ENCODE measurements at places on chromosomes 5 and 9. TPM values are rescaled to one million over a fixed set of nuclear protein-coding genes. Genes with fewer than 3 reads are reported as not detected.

PCDHB14 gene
- 6.3 TPM for total RNA-seq

DNA sequence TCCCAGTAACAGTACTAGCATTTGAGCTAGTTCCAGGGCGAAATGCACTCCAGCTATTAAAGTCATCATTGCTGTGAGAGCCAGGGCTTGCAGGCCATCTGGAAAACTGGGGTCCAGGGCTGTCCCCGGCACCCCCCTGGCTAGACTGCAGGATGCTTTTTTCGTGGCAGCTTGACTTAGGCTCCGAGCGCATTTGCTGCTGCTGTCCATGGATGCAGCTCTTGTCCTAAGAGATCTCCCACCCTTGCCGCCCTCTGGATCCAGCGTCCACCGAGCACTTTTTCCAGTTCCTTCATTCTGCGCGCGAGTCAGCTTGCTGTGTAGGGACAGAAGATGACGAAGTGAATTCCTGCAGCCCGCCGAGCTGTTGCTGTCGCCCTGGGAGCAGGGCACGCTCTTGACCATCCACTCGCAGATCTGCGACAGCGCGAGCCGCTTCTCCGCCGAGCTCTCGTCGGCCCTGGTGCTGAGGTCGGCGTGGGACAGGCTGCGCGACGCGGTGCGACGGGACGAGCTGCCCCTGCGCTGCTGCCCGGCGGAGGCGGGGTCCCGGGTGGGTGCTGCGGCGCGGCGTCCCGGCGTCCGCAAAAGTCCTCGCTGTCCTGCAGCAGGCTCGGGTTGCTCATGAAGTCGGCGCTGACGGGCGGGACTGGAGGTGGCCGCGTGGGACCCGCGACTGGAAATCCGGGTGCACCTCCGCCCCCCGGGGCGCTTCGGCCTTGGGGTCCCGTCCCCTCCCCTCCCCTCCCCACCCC, 30.7 kb downstream of the OR2V1 start:
- peaks cover 14% of the 10 kb centered on the region for H3K4me1 ChIP-seq
- H3K36me3 ChIP-seq, result peaks cover 5% of the 10 kb centered on the region
- peaks cover 36% of the 10 kb centered on the region for H3K27me3 ChIP-seq
- DNase-seq, result no peak

DNA sequence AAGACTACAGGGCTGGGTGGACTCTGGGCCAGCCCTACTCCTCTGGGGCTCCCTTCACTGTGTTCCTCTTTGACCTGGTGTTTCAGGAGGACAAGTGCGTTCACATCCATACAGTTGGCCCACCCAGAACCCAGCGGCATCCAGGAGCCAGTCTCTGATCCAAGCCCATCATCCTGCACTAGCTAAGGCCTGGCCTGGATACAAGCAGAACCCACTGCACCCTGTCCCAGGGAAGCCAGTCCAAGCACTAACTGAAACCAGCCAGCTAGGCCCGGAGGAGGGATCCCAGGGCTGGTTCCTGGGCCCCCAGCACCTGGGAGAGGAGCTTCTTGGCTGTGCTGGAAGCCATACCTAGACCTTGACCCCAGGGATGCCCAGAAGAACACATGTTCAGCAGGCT, 4.1 kb upstream of the GBGT1 start:
- no peak overlapping the region for H3K27ac ChIP-seq
- peaks cover 15% of the 10 kb centered on the region for H3K27me3 ChIP-seq
- H3K4me3 ChIP-seq, result no peak overlapping the region
- H3K4me1 ChIP-seq, result no peaks in the 10 kb centered on the region

- H3K27ac ChIP-seq, result peak overlapping the region; percentile 98
- peaks cover 46% of the 10 kb centered on the region for H3K36me3 ChIP-seq
- peak; percentile 91 for DNase-seq
- peaks cover 40% of the 10 kb centered on the region for H3K4me1 ChIP-seq
- H3K27me3 ChIP-seq, result no peaks in the 10 kb centered on the region
These were observed 61.1 kb downstream of the DIAPH1 start for GRCh38 chr5:141557681-141558136.

DNA sequence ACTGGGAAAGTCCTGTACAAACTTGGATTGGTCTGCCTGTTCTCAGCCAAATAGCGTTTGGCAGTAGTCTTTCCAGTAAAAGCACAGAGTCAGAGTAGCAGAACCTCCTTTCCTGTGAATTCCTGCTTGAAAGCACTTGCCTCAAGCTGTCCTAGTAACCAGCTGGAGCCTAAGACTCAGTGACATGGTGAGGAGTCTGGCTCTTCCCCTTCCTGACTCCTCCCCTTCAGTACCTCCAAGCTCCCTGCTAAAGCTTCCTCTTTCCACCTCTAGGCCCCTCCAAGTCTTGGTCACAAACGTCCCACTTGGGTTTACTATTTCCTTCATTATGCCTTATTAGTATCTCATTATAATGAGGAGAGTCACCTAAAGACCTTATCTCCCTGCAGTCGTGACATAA, 21.4 kb upstream of the FAM81B start:
- H3K27ac ChIP-seq, result no peak overlapping the region
- no peaks in the 10 kb centered on the region for H3K4me1 ChIP-seq
- H3K36me3 ChIP-seq, result no peaks in the 10 kb centered on the region
- no peak overlapping the region for H3K4me3 ChIP-seq

DNA sequence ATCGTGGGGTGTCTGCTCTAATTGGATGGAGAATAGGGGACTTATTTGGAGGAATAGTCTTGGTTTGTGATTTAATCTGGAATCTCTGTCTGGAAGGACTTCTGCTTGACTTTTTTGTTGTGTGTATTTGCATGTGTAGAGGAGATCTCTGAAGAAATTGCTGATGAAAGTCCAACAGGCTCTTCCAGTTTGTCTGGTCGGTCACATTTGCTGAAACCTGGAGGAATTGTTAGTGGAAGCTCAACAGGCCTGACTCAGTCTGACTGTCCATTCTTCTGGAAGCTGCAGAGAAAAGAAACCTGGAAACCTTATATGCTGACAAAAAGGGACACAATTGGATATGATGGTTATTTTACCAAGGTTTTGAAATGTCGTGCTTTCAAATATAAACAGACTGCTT, 33.4 kb upstream of the TENT2 start:
- no peak overlapping the region for H3K27ac ChIP-seq
- H3K4me1 ChIP-seq, result peaks cover 16% of the 10 kb centered on the region
- DNase-seq, result no peak
- no peaks in the 10 kb centered on the region for H3K27me3 ChIP-seq
- no peaks in the 10 kb centered on the region for H3K36me3 ChIP-seq
- H3K4me3 ChIP-seq, result no peak overlapping the region

- H3K27ac ChIP-seq, result no peak overlapping the region
- H3K4me1 ChIP-seq, result peaks cover 12% of the 10 kb centered on the region
- peaks cover 17% of the 10 kb centered on the region for H3K36me3 ChIP-seq
- H3K4me3 ChIP-seq, result peak overlapping the region; percentile 74
- H3K27me3 ChIP-seq, result peaks cover 93% of the 10 kb centered on the region
These were observed 642 bp downstream of the SV2C start for GRCh38 chr5:76083555-76084495.

DNA sequence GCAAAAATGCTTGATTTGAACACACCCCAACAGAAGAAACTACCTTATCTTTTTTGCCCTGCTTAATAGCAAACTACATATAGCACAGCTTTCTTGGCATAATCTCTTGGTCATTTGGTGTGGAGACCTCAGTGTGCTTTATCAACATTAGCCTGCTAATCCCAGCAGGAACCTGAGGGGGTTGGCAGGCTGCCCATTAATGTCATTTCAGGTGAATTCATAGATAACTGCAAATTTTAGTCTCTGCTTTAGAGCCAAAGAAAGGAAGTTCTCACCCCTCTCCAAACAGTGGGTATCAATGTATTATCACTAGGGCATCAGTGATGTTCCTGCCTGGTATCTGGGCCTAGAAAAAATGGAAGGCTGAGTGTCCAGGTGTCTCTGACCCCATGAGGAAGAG, 489.0 kb downstream of the NTRK2 start:
- no peaks in the 10 kb centered on the region for H3K4me1 ChIP-seq
- no peaks in the 10 kb centered on the region for H3K36me3 ChIP-seq
- no peaks in the 10 kb centered on the region for H3K27me3 ChIP-seq
- H3K27ac ChIP-seq, result no peak overlapping the region

All from Calu3 (cell line).